ENCODE measurements at places on chromosomes 11 and 22.

DNA sequence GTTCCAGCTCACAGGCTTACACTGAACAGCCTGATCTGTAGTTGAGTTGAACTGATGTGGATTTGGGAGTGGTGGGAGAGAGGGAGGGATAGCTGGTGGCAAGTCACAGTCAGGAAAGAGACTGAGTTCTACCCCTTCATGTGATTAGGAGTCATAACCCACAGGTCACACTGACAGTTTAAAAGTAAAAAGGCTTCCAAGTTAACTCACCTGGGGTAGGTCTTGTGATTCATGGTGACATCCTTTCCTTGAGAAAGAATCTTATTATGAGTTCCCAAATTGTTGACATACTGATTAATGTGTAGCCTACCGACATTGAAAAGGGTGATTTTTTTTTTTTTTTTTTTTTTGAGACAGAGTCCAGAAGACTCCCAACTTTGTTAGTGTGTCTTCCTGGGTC is 5.4 kb downstream of the IZUMO1R start:
- no peak for DNase-seq

DNA sequence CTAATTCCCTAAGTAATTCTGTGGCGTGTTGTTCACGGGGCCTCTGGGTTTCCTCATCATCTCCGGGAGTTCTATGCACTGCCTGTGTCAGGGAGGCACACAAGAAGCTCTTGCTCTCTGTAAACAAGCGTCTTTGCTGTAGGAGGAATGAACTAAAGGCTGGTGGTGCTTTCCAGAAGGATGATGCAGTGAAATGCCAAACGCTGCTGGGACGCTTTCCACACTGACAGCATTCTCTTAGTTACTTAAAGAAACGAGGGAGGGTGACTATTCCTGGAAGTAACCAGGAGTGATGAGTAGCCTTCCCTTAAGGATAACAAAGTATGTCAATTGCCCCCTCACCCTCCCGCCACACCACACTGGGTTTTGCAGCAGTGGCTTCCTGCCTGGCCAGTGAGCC is 38.5 kb upstream of the NUP50 start:
- DNase-seq = no peak

- no peak for DNase-seq
Measured at GRCh38 chr11:32358729-32359128, 76.6 kb downstream of the WT1 start.

DNA sequence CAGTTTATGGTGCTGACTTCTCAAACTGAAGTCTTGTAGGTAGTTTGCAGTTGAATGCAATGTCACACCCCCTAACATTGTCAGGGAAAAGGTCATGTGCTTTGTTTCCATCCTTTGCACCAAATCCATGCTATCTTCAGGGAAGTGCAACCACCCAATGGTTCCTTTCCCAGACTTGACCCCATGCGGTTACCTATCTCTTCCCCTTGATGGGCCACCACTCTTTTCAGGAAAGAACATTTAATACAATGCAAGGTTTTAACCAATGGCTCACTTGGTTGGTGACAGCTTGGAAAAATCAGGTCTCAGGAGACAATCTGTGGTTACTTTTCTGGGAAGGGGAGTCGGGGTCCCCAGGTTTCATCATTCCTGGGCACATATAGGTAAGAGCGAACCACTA is 2.1 kb downstream of the ABTB2 start:
- no peak for DNase-seq

GRCh38 chr11:101061606-101062005 is 68.0 kb downstream of the PGR start:
- DNase-seq = no peak

DNA sequence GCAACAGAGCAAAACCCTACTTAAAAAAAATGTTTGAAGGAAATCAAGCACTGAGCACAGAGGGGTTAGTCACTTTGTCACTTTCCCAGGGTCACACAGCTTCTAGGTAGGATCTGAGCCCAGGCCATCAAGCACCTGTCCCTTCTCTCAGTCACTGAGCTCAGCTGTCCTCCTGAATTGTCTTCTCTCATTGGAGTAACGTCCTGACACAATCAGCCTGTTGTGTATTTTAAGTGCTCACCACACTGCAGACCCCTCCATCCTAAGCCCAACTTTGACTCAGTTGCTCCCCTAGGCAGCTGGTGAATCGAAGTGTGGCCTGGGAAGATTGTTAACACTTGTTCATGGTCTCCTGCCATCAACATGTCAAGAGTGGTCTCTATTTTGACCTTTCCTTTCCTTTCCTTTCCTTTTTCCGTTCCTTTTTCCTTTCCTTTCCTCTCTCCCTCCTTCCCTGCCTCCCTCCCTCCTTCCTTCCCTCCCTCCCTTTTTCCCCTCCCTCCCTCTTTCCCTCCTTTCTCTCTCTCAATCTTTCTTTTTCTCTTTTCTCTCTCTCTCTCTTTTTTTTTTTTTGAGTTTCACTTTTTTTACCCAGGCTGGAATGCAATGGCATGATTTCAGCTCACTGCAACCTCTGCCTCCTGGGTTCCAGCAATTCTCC is 76.1 kb downstream of the PIWIL3 start:
- DNase-seq = no peak

GRCh38 chr22:19631899-19632667 is 82.2 kb upstream of the SEPTIN5 start:
- no peak for DNase-seq

DNA sequence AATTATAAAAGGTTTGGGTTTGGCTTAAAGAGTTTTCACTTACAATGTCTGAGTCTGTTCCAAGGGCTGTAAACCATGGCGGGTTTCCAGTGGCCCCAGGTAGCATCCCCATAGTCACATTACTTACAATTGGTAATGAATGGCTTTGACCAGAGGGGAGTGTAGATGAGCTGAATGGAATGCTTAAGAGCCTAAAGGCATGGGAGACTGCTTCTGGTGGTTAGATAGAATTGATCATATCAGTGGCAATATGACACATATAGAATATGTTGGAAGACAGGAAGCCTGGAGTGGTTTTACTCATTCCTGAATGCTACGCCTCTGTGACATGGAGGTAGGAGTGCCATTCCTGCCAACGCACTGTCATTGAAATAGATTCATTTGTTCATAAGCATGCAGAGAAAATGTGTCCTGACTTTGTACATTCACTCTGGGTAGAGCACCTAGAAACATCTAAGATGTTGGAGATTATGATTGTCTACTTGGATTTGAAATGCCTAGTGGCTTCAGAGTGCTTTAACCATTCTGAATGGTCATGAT is 183.3 kb downstream of the BLID start:
- no peak for DNase-seq

DNA sequence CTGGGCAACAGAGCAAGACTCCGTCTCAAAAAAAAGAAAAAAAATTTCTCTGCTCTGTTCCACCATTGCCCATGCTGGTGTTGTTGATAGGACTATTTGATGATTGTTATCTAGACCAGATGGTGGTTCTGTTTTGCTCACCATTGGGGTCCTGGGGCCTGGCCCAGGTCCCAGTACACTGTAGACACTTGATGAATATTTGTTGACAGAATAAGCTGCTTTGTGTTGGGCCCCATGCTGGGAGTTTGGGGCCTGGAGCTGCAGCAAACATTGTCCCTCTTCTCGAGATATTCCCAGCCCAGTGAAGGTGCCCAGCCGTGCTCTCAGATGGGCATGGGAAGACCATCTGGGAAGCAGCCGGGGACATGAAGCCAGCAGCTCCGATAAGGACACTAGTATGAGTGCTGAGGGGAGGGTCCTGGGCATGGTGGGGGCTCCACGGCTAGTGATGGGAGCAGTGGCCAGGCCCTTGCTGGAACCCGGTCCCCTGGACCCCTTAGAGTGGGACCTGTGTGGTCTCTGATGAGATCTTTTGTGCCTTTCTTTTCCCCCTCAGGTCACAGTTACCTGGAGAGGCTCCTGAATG is 13.6 kb downstream of the INCENP start:
- DNase-seq = no peak

GRCh38 chr11:80240245-80240644 is 799.4 kb upstream of the TENM4 start:
- DNase-seq = no peak

GRCh38 chr22:36773935-36774334 is 2.0 kb downstream of the IFT27 start:
- no peak for DNase-seq

DNA sequence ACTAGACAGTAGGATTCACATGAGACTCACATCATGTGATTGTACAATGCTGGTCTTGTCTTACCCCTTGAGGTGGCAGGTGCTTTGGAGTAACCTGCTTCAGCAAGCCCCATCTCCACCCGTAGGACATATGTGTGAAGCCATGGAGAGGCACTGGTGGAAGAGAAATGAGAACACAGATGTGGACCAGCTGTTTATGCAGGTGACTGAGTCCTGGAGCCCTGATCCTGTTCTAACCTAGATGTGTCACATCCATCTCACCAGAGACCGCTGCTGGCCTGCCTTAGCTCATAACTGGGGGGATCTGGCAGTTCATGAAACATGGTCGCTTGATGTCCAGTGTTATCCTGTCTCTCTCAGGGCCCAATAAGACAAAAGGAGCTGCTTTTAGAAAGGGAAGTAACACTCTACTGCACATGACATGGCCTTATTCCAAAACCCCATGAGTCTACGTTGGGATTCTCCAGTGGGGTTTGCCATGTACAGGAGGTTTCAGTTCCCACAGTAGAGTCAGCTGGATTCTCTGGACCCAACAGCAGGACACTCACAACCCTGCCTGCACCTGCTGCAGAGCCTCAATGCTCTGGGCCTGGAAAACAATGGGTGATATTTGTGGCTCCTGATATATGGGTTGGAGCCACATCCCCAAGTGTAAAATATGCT is 62.0 kb downstream of the GGTLC2 start:
- DNase-seq = no peak

DNA sequence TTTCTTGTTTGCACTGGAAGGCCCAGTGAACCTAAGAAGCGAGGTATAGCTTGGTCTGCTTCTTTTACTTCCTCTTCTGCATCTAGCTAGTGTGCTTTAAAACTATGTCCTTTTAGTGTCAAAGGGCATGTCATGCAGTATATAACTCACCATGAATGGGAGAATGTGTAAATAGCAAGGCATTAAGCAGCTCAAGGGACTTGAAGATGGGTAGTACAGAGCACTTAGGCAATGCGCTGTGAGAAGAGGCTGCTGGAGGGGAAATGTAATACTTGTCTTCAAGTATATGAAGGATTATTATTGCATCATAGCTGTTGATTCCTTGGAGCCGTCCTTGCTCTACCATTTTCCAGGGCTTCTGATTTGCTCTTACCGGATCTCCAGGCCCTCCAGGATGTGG is 7.6 kb downstream of the MAML2 start:
- no peak for DNase-seq

DNA sequence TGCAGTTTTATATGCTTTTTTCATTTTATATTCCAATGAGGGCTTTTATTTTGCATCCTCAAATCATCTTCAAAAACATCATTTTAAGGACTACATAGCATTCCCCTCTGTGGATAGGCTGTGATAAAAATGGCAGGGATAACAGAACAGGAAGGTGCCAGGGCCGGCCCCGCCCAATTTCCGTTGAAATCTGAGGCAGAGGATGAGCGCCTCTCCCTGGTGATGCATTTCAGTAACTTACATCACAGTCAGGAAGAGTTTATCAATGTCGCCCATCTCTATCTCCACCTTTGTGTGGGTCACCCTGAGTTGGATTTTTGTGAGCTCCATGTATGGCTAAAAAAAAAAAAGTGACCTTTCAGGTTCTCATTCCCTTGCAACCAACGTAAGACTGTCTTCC is 201.6 kb downstream of the DSCAML1 start:
- no peak for DNase-seq

- DNase-seq = no peak
Measured at GRCh38 chr11:35280727-35281126, 138.6 kb downstream of the SLC1A2 start.

Measured in stimulated activated CD8-positive, alpha-beta memory T cell treated with anti-CD3 and anti-CD28 coated beads, Interleukin-4, amount 100 ng/mL, for 24 hours (primary cell).